SW480 (cell line): ENCODE measurements at places on chromosomes 7 and 10.

- no peak for DNase-seq
Measured at GRCh38 chr7:100860702-100861615, 6.2 kb upstream of the TRIP6 start.

DNA sequence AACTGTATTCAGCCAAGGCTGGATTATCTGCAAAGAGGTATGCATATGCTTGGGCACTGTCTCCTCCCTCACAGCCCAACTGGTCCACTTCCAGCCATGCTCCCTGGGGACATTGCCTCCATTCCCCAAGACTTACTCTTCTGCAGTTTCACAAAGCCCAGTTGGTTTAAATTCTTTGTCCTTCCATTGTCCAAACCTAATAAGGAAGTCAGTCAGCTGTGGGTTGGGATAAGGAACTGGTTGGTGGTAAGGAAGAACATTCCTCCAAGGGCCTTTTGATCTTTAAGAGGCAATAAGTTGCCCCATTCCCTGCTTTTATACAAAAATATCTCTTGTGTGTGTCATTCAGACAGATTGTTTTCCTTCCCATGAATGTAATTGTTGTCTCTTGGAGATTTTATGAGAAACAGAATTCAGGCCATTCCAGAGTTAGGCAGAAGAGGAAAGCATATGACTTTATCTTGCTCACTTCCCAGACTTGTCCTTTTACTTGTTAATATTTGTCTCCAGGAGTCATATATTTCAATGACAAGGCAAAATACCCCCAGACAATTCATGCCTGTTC, 673.7 kb downstream of the SUGCT start:
- DNase-seq, result peak; percentile 28

GRCh38 chr10:78407966-78408365, 374.3 kb downstream of the RPS24 start:
- no peak for DNase-seq

DNA sequence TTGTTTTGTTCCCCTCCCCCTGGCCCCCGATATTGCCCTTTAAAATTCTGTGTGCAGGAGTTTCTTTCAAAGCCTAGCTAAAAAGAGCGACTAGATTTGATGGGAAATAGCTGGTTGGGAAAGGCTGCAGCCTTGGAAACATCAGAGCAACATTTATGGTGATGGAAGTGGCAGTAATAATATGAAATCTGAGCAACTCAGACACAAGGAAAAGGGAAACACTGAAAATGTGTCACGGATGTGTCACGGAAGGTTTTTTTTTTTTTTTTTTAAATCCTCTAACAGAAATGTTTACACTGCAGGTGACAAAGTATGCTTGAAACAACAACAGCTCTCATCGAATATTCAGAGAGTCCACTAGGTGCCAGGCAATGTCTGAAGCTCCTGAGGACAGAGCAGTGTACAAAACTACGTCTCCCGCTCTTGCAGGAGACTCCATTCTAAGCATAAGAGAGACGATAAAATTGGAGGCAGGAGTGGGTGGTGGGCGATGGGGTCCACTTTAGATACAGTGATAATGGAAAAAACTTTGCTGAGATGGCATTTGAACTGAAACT, 143.0 kb downstream of the RSU1 start:
- DNase-seq, result no peak

- no peak for DNase-seq
Measured at GRCh38 chr10:58731276-58731675, 218.6 kb downstream of the BICC1 start.

- no peak for DNase-seq
Measured at GRCh38 chr7:70952311-70952710, 179.6 kb upstream of the GALNT17 start.

- DNase-seq, result no peak
Measured at GRCh38 chr10:12434277-12434676, 84.9 kb downstream of the CAMK1D start.

DNA sequence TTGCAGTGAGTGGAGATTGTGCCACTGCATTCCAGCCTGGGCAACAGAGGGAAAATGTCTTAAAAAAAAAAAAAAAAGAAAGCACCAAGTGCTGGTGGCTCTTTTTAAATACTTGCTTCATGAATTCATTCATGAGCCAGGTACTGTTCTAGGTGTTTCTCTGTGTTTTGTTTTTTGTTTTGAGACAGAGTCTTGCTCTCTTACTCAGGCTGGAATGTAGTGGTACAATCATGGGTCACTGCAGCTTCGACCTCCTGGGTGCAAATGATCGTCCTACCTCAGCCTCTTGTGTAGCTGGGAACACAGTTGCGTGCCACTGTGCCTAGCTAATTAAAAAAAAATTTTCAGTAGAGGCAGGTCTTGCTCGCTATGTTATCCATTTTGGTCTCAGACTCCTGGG, 5.3 kb downstream of the STOX1 start:
- no peak for DNase-seq

DNA sequence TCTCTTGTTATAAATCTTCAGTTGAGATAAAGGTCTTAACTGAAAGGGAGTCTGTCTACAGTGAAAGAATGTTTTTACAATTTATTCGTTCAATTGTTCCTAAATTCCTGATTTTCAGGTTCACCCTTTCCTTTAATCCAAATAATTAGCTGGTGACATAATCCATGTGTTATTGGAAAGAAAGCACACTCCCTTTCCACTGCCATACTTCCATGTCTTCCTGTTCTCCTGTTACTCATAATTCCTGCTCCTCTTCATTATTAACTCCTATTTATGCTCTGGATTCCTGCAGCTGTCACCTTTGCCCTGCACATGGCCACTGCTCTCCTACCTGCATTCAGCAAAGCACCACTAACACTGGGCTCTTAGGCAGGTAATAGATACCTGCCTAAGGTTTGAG, 40.0 kb upstream of the FAM3C start:
- DNase-seq, result no peak

DNA sequence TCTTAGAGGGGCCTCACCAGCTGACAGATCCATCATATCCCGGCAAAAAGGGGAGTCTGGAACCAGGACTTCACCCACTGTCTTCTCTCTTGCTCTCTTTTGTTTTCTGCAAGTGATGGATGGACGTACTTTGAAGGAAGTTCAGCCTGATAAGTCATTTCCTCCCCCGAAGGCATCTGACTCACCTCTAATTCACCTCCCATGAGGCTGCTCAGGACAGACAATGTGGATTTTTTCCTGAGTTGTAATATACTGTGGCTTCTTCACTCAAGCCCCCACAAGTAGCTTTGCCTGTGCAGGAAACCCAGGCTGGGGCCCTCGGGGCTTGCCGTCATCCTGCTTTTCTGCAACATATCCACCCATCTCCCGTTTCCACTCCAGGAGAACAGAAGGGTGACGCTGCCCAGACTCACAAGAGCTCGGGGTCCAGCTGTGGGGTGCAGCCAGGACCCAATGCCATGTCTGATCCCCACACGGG, 70.4 kb downstream of the ASB13 start:
- DNase-seq, result peak; percentile 74

DNA sequence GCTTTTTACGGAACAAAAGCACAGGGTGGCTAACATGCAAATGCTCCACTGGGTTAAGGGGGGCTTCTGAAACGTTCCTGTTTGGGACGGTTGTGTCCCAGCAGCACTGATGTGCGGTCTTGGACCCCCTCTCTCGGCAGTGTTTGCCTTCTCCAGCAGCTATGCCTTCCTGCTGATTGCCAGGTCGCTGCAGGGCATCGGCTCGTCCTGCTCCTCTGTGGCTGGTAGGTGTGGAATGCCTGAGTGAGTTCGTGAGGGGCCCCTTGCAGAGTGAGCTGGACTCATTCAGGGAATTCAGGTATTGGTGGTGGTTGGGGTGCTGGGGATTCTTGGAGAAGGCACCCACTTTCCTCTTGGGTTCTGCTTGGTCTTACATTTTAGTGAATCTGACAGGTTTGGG, 13.0 kb downstream of the SLC18A2 start:
- no peak for DNase-seq

DNA sequence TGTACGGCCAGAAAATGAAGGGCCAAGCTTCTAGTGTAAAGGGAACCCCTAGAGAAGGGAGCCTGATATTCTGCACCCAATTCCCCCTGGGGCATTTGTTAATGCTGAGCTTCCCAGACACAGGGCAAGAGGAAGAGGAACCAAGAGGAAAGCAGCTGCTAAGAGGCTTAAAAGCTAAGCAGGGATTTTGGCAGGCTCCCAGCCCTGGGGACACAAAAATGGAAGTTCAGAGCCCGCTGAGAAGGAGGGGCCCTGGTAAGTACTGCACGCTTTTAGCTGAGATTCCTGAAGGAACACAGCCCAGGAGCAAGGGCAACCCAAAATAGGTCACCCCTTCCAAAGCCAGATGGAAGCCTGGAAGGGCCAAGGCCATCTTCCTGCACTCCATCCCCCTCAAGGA, 387.3 kb upstream of the MGMT start:
- no peak for DNase-seq

DNA sequence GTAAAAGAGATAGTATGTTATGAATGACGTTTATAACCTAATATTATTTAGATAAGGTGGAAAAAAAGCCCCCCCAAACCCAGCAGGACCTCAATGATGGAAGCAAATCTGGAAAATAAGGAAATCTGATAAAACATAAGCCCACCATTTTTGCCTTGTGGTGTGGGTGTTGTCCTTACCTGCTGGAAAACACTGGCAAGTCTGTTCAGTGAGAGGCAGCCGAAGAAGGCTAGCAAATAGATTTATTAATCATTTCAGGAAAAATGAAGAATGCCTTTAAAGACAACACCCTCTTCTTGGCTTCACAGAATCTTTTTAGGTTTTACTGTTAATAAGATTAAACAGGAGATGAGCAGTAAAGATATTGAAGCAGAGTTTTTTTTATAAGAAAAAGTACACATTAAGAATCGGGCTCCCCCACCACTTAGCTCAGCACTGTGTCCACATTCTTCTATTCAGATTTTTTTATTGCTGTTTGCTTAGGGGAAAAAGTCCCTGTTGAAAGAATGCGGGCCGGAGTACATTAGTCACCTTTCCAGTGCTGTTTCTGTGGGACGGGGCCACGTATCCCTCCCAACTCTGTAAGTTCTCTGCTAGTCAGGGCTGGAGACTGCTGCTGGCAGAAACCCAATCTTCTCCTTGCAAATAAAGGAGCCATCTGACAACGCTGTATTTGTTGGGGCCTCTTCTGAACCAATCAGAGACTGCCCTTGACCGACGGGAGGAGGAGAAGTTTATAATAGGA, 104.1 kb downstream of the EVX1 start:
- DNase-seq, result peak; percentile 48

DNA sequence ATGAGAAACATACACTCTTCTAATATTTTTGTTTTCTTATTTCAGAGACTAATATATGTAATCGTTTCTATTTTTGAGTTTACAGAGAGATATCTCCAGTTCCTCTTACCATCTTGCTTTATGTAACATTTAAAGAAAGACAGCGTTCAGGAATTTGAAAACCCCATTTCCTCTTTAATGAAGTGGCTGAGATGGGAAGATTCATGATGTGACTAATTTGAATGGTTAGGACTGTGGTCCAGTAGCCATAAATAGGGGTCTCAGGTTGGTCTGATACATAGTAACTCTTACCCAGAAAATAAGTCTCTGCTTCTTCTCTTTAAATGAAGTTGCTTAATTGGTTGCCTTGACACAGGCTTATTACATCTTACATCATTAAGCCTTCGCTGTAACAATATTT, 6.9 kb downstream of the KMT2E start:
- DNase-seq, result no peak

DNA sequence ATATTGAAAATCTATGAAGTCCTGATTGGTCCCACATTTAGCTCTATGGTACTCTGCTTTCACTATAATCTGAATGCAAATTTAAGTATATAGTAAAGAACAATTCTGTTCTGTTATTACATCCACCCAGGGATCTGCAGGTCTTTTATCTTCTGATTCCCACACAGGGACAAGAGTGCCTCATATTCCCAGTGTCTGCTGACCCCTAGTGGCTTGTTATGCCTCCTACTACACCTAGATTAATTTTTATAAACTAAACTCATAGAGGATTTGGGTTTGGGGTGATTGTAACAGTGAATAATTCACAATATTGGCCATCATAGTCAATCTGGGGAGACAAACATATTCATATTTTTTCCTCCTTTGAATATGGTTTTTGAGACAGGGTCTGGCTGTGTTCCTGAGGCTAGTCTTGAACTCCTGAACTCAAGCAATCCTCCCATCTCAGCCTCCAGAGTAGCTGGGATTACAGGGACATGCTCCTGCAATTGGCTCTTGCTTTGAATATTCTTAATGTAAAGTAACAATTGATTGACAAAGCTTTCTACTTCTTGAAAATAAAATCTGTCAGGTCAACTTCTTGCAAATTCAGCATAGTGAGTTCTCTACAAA, 282.1 kb downstream of the KCND2 start:
- peak; percentile 49 for DNase-seq

GRCh38 chr7:129742256-129742655, 130.7 kb downstream of the NRF1 start:
- no peak for DNase-seq

DNA sequence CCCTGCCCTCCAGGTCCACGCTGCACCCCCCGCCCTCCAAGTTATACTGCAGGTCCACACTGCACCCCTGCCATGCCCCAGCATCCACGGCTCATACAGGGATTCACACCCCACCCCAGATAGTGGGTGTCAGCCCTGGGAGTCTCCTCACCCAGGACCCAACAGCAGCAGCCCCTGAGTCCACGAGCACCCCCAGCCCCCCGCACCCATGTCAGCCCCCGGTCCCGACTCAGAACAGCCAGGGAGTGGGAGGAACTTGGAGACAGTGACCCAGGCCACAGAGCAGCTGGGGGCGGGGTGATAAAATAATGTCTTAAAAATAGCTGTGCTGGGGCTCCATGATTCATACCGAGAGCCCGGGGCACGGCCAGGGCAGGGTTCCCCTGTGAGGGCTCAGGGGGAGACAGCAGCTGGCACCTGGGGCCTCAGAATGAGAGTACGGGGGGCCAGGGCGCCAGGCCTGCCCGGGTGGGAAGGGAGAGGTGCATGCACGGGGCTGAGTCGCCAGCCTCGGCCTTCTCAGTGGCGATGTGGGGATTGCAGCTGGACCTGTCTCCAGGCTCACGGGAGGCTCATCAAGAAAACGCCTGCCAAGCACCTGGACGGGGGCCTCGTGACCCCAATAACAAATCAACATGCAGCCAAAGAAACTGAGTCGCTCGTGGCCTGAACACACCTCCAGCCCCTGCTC, 29.8 kb downstream of the ADAP1 start:
- DNase-seq, result peak; percentile 78

GRCh38 chr7:24767878-24768569, 10.8 kb upstream of the GSDME start:
- DNase-seq, result no peak

GRCh38 chr10:95650232-95650631, 6.3 kb downstream of the ALDH18A1 start:
- DNase-seq, result no peak

GRCh38 chr7:38413784-38414183, 140.3 kb upstream of the TARP start:
- DNase-seq, result no peak

DNA sequence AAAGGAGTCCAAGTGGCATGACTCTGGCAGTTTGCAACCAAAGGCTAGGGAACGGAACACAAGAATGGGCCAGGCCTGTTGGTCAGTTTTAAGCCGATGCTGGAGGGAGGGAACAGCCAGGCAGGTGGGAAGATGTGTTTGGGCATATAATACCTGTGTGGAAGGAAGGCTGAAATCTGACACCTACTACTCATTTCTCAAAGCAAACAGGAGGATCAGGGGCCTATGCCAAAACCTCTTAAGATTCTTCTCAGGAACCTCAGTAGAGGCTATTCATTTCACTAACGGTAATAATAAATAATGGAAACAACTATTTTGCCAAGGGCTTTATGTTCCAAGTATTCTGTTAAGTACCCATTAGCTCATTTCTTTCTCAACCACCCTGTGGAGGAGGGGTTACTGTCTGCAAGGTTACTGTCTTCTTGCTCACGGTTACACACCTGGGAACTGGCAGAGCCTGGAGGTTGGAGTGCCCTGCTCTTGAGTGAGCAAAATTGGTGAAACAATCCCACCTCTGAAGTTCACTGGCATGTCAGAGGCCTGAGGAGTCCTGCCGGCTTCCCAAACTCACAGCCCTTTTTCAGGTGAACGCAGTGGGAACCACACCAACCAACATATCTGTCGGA, 35.5 kb downstream of the GOT1 start:
- DNase-seq, result no peak
